ENCODE measurements at places on chromosomes 13 and 19. TPM values are rescaled to one million over a fixed set of nuclear protein-coding genes. Genes with fewer than 3 reads are reported as not detected.

TMEM145 gene
- total RNA-seq, result 4.2 TPM

VASP gene
- 226 TPM for total RNA-seq

DNAJB1 gene
- 240 TPM for total RNA-seq

BORCS8 gene
- 10.7 TPM for total RNA-seq

COMP gene
- total RNA-seq, result 0.25 TPM

OR7C1 gene
- total RNA-seq, result not detected

CEACAM3 gene
- total RNA-seq, result not detected

UBE2L5 gene
- not detected for total RNA-seq

ZNF541 gene
- not detected for total RNA-seq

STK24 gene
- 82.4 TPM for total RNA-seq

IGFL1 gene
- total RNA-seq, result 1.5 TPM

NUFIP1 gene
- total RNA-seq, result 7.0 TPM

CGB5 gene
- total RNA-seq, result 0.39 TPM

All from A549 treated with dexamethasone at 1 μM for 4 hours (cell line).